T-helper 17 cell (primary cell): ENCODE measurements at places on chromosomes 3 and 15.

GRCh38 chr3:14133188-14133800 lies 8.4 kb downstream of the TMEM43 start:
- peak overlapping the region; percentile 61 for H3K4me3 ChIP-seq
- no peak overlapping the region for H3K27ac ChIP-seq
- no peak for DNase-seq
- H3K36me3 ChIP-seq = peaks cover 4% of the 10 kb centered on the region
- no peaks in the 10 kb centered on the region for H3K27me3 ChIP-seq
- H3K4me1 ChIP-seq = peaks cover 10% of the 10 kb centered on the region

GRCh38 chr3:141352262-141352984 lies 15.9 kb upstream of the ZBTB38 start:
- no peak overlapping the region for H3K27ac ChIP-seq

DNA sequence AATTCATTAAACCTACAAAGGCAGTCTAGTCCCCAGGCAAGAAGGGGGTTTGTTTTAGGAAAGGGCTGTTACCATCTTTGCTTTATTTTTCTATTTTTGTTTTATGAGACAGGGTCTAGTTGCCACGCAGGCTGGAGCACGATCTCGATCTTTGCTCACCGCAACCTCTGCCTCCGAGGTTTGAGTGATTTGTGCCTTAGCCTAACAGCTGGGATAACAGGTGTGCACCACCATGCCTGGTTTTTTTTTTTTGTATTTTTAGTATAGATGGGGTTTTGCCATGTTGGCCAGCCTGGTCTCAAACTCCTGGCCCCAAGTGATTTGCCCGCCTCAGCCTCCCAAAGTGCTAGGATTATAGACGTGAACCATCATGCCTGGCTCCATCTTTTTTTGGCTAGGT lies 4.9 kb downstream of the HIGD1A start:
- no peak overlapping the region for H3K27ac ChIP-seq
- H3K4me3 ChIP-seq = no peak overlapping the region
- no peaks in the 10 kb centered on the region for H3K27me3 ChIP-seq
- no peaks in the 10 kb centered on the region for H3K36me3 ChIP-seq

- peaks cover 31% of the 10 kb centered on the region for H3K27me3 ChIP-seq
- no peaks in the 10 kb centered on the region for H3K36me3 ChIP-seq
- no peak overlapping the region for H3K27ac ChIP-seq
- H3K4me1 ChIP-seq = no peaks in the 10 kb centered on the region
- no peak for DNase-seq
- H3K4me3 ChIP-seq = no peak overlapping the region
These were observed 54.9 kb upstream of the COL6A6 start for GRCh38 chr3:130462089-130462488.

DNA sequence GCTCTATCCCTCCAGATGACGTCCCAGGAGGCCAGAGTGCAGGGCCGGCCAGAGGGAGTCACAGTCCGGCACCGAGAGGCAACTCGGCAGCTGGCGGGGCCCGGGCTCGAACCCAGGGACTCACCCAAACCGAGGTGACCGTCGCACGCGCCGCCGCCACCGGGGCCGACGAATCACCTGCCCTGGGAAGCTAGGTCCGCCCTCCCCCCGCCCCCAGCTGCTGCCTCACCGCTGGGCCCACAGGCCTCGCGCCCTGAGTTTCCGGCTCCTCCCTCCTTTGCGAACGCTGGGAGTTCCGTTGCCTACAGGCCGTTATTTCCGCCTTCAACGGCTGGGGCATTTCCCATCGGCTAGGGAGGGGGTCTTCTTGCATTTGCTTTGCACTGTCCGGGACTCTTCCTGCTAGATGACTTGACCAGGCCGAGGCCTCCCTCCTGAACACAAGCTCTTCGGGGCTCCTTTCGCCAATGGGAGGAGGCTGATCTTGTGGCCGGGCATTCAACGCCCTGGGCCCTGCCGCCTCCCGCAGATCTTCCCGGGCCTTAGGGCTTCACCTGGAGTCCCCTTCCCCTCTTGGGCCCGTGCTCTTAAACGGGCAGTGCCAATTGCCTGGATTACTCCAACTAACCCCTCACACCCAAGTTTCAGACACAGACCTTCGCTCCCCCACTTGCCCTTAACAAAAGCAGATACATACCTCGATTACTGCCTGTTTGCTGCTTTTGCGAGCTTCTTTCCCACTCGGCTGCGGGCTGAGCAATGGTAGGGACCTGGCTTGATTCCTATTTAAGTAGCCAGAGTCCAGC lies at the start of gene SNUPN:
Gene SNUPN (minus strand): TSS at position 184 of the 806 bp plus-strand sequence. CDS start 4,674 bp downstream, outside the sequence.
- H3K36me3 ChIP-seq = no peaks in the 10 kb centered on the region
- no peaks in the 10 kb centered on the region for H3K27me3 ChIP-seq
- peak within 1 kb of the TSS; percentile 99 for H3K27ac ChIP-seq

DNA sequence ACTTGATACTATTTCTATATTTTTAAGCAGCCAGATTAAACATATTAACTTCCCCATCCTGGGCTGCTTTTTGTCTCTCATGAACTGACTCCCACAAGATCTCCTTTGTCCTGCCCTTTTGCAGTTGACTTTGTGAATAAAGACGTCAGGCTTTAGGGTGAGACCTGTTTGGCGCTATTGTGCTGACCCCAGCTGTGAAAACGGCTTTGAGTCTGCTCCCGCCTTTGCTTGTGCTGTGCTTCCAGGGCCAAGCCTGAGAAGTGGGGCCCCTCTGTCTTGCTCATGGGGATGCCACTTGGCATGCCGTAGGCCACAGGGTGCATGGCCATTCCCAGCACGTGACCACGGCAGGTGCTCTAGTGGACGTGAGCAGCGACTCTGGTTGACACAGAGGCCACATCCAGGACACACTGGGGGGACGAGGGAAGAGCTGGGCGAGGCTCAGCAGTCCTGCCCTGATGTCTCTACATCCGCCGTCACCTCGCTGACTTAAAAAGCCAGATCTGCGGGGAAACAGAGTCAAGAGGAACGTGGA lies 268.9 kb upstream of the LYSMD4 start:
- DNase-seq = no peak
- H3K27me3 ChIP-seq = no peaks in the 10 kb centered on the region
- no peaks in the 10 kb centered on the region for H3K36me3 ChIP-seq
- no peak overlapping the region for H3K27ac ChIP-seq

DNA sequence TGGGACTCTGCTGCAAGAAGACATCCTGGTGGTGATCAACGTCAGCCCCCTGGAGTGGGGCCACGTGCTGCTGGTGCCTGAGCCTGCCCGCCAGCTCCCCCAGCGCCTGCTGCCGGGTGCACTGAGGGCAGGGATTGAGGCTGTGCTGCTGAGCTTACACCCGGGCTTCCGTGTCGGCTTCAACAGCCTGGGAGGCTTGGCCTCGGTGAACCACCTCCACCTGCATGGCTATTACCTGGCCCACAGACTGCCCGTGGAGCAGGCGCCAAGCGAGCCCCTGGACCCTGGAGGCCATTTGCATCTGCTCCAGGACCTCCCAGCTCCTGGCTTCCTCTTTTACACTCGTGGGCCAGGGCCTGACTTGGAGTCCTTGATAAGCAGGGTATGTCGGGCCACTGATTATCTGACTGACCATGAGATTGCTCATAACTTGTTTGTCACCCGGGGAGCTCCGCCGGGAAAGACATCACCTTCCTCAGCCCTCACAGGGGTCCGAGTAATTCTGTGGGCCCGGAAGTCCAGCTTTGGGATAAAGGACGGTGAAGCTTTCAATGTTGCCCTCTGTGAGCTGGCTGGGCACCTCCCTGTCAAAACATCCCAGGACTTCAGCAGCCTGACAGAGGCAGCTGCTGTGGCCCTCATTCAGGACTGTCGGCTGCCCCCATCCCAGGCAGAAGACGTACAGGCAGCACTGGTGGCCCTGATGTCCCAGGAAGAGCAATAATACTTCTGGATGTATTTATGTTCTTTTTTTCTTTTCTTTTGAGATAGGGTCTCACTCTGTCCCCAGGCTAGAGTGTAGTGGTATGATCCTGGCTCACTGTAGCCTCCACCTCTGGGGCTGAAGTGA lies 7.6 kb downstream of the GDPGP1 start:
- no peak for DNase-seq
- peaks cover 2% of the 10 kb centered on the region for H3K36me3 ChIP-seq
- H3K27ac ChIP-seq = no peak overlapping the region

DNA sequence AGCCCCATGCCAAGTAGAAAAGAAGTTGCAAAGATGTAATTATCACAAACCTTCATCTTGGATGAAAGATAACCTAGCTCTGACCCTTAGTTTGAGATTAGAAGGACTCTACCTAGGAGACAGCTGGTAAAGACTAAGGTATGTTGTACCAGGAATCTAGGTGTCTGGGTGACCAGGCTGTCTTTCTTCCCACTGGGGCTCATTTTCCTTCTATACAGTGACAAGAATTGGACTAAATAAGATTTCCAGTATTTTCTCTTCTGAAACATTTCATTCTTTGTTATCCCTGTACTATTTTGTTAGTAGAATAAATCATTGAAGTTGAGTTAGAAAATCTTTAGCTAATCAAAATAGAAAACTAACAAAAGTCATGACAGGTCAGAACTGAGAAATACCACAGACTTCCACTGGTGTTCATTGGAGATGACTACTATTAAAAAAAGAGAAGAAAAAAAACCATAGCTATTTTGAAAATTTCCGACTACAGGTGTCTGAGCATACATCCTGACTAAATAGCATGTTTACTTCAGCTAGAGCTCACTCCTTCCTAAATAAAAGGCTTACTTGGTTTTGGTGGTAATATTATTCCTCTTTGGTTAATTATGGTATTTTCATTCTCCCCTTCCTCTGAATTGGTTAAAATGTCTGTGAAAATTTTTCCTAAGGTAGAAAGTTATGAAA lies 10.1 kb downstream of the TGFBR2 start:
- no peaks in the 10 kb centered on the region for H3K27me3 ChIP-seq
- peak overlapping the region; percentile 63 for H3K4me3 ChIP-seq
- peak overlapping the region; percentile 99 for H3K27ac ChIP-seq
- peaks cover 6% of the 10 kb centered on the region for H3K36me3 ChIP-seq
- H3K4me1 ChIP-seq = peaks cover 74% of the 10 kb centered on the region

GRCh38 chr3:195750797-195751520 lies 30.2 kb downstream of the MUC20 start:
- no peak for DNase-seq
- peaks cover 19% of the 10 kb centered on the region for H3K4me1 ChIP-seq
- H3K4me3 ChIP-seq = no peak overlapping the region

GRCh38 chr3:124429129-124429815 lies 301.0 kb upstream of the UMPS start:
- no peaks in the 10 kb centered on the region for H3K4me1 ChIP-seq
- DNase-seq = no peak
- H3K27me3 ChIP-seq = peaks cover 34% of the 10 kb centered on the region
- H3K27ac ChIP-seq = no peak overlapping the region
- no peaks in the 10 kb centered on the region for H3K36me3 ChIP-seq
